ENCODE measurements at places on chromosomes 4 and X.

- DNase-seq = no peak
Measured at GRCh38 chrX:123085311-123085940, 98.7 kb upstream of the GRIA3 start.

GRCh38 chr4:140697709-140698560 lies 58.2 kb downstream of the TBC1D9 start:
- no peak for DNase-seq

DNA sequence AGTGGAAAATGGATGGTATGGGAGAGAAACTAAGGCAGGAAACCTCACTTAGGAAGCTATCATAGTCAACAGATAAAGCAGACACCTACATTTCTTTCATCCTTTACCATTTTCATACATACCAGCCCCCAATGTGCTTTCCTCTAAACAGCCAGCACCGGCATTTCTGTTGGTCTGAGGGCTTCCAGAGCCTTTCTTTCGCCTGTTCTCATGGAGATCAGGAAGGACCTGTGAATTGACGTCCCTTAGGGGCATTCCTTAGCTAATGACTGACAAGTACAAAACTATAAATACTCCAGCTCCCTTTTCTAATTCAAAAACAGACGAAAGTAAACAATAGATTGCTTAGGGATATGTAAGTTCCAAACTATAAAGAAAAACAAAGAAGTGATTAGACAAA lies 215.5 kb upstream of the CNKSR2 start:
- DNase-seq = no peak

GRCh38 chrX:47859686-47860085 lies 23.0 kb downstream of the ZNF81 start:
- no peak for DNase-seq

DNA sequence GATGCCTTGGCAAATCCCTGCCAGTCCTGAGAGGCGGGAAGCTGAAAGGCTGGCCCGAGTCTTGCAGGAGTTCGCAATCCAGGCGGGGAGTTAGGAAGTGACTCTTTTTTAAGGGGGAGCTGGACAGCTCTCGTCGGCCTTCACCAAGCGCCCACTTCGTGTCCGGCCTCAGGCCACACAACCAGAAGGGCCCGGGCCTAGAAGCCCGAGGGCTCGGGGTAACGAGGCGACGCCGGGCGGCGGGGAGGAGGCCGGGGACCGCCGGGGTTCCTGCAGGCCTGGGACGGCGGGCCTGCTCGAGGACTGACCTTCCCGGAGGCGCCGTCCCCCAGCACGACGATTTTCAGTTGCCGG lies 395 bp downstream of the RAB28 start:
- no peak for DNase-seq

GRCh38 chrX:94722578-94722977 lies 1048.6 kb downstream of the FAM133A start:
- DNase-seq = no peak

DNA sequence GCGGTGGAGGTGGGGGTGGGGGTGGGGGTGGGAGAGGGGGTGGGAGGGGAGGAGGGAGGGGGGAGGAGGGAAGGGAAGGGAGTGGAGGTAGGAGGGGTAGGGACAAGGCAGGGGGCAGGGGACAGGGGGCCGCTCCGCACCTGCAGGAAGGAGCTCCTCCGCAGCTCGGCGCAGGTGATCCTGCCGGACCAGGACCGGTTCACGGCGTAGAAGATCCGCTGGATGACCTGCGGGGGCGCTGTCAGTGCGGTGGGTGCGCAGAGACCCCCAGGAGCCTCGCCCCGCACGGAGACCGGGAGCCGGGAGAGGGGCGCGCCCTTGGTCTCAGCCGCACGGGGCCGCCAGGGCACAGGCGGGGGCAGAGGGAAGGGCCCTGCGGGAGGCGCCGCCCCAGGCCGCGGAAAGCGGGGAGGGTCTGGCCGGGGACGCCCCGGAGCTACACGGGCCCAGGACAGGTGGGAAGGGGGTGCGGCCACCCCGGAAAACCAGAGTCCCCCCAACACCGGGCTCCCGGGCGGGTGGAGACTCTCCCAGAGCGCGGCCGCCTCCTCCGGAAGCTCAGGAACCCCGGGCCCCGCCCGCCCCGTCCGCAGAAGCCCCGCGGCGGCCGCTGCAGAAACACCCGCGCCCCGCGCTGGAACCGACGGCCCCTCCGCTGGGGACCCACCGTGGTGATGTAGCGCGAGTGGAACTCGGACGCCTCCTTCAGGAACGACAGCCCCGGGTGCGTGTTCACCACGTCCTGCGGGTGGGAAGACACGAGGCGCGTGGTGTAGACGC lies 27.6 kb upstream of the GTPBP6 start:
- no peak for DNase-seq

DNA sequence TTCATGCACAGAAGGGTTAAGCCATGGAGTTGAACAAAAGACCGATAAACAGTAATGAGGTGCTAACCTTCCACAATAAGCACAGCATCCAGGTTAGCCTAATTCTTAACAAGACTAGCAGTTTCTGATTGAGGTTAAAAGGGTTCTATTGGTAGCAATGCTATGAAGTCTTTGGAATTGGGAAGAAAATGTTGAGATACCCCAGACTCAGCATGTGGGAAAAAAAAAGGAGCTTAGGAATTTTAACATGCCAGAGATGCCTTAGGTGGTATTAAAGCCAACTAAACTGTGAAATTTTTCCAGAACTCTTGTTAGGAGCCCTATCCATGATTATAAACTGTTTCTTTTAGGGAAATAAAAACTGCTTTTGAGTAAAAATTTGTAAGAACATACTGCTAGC lies 391.7 kb downstream of the GABRG1 start:
- no peak for DNase-seq

DNA sequence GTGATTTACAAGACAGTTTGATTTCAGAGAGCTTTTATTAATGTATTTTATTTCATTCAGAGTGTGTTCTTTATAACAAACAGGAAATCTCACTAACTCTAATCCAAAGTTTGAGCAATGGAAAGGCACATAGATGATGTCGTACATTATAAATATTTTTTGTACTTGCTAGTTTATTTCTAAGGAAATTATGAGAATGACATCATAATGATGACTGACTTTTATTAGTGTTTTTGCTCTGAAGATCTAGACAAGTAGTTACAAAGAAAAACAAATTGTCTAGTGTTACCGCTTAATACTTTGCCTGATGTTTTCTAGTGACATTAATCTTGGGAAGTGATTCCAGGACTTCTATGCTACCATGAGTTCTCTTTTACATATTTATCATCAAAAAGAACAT lies 43.2 kb downstream of the HHIP start:
- DNase-seq = no peak

- no peak for DNase-seq
Measured at GRCh38 chr4:14379183-14379582, 623.1 kb upstream of the CPEB2 start.

- no peak for DNase-seq
Measured at GRCh38 chr4:82500435-82501153, 61.2 kb downstream of the TMEM150C start.

GRCh38 chr4:87260477-87260876 lies 40.1 kb upstream of the KLHL8 start:
- no peak for DNase-seq

Data from GOT3 (cell line).